ENCODE measurements at places on chromosomes 5 and 9. TPM values are rescaled to one million over a fixed set of nuclear protein-coding genes. Genes with fewer than 3 reads are reported as not detected.

- H3K27ac ChIP-seq: no peak overlapping the region
- no peaks in the 10 kb centered on the region for H3K27me3 ChIP-seq
- DNase-seq: no peak
- H3K4me1 ChIP-seq: no peaks in the 10 kb centered on the region
These were observed 17.0 kb upstream of the ERGIC1 start for GRCh38 chr5:172816925-172817562.

DNA sequence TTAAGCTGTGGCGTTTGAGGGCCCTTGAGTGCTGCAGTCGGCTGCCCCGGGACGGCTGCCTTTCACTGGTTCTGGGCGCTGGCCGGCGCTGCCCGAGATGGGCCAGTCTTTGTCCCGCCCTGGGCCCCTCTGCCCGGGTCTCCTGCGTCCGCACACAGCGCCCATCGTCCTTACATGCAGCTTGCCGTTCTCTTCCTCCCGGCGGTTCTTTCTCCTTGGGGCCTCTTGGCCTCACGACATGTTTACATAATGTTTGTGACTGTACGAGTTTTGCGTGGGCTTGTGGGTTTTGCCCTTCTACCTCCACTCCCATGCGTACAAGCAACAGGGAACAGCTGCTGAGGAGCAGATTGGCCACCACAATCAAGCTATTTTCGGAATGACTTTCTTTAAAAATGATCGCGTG lies 618 bp downstream of the TNPO1 start:
- no peaks in the 10 kb centered on the region for H3K27me3 ChIP-seq
- DNase-seq: peak; percentile 67
- peaks cover 9% of the 10 kb centered on the region for H3K36me3 ChIP-seq

- H3K4me3 ChIP-seq: no peak overlapping the region
- DNase-seq: no peak
- H3K4me1 ChIP-seq: peaks cover 6% of the 10 kb centered on the region
- H3K36me3 ChIP-seq: no peaks in the 10 kb centered on the region
These were observed 25.9 kb downstream of the SH3TC2 start for GRCh38 chr5:149036970-149037369.

GRCh38 chr5:149274939-149275338 lies 3.3 kb downstream of the AFAP1L1 start:
- H3K4me1 ChIP-seq: peaks cover 4% of the 10 kb centered on the region
- no peak for DNase-seq

CDH12 gene
- not detected for polyA plus RNA-seq

GABRB2 gene
- not detected for polyA plus RNA-seq

ADAMTS12 gene
- polyA plus RNA-seq: 4.1 TPM
